ENCODE measurements at places on chromosomes 16 and 17.

GRCh38 chr17:46043606-46044005, 44.6 kb downstream of the STH start:
- DNase-seq = no peak

DNA sequence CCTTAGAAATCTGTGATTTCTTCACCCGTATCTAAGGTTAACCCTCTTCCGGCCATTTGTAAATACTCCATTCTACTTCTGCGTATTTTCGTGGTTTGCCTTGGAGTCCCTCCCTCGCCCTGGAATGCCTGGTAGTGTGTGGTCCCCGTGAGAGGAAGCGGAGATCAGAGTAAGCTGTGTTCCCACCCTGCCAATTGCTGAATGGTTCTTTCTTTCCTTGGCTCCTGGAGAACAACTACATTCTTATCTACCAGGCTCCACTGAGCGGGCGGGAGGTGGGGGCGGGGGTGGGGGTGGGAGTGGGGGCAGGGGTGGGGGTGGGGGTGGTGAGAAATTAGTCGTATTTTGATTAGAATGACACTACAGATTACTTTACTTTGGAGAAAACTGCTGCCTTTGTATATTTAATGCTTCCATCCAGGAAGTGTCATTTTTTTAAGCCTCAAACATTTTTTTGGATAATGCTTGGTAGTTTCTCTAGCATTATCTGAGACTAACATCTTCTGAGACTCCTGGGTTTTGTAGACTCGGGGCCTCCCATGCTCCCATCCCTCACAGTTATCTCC, 20.9 kb upstream of the FASN start:
- DNase-seq = no peak

DNA sequence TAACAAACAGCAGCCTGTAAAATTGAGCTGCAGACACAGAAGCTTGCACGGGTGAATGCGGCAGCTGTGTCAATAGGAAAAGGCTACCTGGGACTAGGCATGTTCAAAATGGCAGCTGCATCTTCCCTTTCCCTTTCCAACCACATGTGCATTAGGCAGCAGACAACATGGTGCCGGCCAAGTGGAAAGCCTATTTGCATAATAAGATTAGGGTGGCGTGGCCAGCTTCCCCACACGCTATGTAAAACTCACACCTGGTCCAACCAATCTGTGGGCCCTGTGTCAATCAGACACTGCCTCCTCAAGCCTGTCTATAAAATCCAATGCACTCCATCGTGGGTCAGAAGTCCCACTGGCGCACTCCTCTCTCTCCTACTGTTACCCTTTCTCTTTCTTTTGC, 61.0 kb upstream of the RBBP6 start:
- DNase-seq = no peak

- no peak for DNase-seq
These were observed 2.0 kb downstream of the RBBP6 start for GRCh38 chr16:24541233-24541933.

DNA sequence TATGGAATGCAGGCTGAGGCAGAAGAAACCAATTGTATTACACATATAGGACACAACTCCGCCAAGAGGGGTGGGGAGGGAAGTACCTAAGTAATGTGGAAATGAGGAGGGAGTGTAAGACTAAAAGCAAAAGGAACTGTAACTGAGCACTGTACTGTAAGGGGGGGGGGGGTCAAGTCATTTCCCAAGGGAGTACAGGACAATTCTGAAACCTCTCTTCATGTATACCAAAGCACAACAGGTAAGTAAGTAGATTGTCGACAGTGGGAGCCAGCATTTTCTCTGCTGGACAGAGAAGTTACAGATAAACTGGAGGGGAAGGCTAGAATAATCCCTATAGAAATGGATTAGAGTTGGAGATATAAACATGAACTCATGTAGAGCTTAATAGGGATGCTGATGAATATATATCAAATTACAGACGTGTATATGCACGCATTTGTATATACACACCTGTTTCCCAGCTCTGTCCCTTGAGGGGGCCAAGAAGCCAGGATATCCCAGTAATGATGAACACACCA, 6.4 kb downstream of the USP22 start:
- DNase-seq = no peak

DNA sequence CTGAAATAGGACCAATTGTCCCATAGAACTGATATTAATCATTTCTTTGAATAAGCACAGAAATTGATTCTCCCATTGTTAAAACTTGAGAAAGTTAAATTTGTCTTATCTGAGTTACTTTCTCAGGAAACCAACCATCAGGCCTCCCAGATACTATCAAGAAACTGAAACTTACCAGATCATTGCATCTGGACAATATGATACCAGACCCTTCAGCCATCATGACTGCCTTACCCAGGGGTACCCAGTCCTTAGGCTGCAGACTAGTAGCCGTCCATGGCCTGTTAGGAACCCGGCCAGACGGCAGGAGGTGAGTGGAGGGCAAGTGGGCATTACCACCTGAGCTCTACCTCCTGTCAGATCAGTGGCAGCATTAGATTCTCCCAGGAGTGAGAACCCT, 7.8 kb downstream of the STXBP4 start:
- no peak for DNase-seq

DNA sequence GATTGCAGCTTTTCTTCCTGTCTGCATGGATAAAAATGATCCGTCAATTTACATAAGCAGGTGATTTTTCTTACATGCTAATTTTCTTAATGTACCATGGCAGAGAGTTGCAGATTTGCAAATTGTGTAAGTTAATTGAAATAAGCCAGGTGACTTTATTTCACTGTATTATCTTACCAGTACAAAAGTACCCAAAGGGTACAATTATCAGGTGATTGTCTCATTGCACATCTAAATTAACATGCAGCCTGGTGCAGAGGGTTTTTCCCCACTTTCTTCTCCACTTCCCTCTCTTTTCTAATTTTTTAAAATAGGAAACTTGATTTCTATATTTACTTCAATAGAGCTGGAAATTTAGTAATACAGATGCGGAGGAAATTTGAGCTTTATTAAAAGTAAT, 11.2 kb downstream of the NLK start:
- no peak for DNase-seq

- DNase-seq = no peak
These were observed 947 bp downstream of the SLC7A6OS start for GRCh38 chr16:68309799-68310198.

- no peak for DNase-seq
These were observed 5.9 kb upstream of the HOXB13 start for GRCh38 chr17:48734333-48735061.

DNA sequence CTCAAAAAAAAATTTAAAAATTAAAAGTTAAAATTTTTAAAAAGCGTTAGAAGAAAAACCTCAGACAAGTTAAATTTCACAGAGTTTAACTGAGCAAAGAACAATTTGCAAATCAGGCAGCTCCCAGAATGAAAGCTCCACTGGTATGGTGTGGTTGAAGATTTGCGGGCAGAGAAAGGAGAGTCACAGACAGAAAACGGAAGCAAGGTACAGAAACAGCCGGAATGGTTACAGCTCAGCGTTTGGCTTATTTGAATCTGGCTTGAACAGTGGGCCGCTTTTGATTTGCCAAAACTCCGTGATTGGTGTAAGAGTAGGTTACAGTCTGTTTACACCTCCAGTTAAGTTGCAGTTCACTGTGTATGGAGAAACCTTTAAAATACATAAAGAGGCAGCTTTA, 297.1 kb downstream of the HS3ST4 start:
- DNase-seq = no peak

DNA sequence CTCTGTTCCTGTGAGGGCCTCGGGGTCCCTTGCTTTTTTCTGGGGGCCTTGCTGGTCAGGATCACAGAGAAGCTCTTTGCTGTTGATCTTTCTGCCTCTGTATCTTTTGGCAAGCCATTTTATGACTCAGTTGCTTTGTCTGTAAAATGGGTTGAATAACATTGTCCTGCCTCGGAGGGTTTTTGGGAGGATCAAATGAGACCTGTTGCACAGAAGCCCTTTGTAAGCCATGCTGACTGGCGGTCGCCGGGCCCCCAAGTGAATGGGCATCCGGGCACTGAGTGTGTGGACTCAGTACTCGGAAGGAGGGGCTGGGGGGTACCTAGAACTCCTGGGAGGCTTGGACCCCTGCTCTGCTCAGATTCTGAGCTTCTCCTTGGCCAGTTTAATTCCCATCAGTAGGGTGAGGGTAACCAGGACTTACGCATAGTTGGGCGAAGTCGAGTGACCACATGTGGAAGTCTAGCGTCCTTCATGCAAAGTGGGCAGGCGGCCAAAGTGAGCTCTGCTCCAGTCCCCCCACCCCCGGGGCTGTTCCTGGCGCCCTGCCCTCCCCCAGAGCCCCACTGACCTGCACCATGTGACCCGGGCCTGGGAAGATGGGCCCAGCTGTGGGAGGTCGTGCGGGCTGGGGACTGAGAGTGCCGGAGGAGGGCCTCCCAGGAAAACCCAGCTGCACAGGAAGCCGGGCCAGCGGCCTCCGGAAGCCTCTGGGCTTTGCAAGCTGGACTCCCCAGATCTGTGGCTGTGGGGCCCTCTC, 284.0 kb downstream of the SEC14L1 start:
- peak; percentile 96 for DNase-seq

DNA sequence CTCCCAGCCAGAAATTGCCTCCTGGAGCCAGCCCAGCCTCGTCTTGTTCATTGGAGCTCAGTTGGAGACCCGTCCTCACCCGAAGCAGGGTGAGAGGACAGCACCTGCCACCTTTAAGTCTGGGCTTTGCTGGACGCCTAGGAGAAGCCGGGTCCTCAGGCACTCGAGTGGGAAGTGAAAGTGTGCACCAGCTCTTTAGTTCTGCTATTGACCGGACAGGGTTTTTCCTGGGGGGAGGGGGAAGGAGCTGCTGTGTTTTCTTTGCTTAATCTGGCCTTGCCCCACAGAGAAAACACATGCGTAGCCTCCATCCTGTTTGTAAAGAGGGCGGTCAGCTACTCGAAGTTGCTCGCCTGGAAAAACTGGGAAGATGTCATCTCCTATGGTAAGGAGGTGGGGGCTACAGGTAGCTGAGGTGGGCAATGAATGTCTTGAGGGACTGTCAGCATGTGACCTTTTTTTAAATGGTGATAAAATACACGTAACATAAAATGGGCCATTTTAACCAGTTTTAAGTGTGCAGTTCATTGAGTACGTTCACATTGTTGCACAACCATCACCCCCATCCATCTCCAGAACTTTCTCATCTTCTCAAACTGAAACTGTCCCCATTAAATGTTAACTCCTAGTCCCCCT, 34.4 kb downstream of the CMIP start:
- DNase-seq = no peak

DNA sequence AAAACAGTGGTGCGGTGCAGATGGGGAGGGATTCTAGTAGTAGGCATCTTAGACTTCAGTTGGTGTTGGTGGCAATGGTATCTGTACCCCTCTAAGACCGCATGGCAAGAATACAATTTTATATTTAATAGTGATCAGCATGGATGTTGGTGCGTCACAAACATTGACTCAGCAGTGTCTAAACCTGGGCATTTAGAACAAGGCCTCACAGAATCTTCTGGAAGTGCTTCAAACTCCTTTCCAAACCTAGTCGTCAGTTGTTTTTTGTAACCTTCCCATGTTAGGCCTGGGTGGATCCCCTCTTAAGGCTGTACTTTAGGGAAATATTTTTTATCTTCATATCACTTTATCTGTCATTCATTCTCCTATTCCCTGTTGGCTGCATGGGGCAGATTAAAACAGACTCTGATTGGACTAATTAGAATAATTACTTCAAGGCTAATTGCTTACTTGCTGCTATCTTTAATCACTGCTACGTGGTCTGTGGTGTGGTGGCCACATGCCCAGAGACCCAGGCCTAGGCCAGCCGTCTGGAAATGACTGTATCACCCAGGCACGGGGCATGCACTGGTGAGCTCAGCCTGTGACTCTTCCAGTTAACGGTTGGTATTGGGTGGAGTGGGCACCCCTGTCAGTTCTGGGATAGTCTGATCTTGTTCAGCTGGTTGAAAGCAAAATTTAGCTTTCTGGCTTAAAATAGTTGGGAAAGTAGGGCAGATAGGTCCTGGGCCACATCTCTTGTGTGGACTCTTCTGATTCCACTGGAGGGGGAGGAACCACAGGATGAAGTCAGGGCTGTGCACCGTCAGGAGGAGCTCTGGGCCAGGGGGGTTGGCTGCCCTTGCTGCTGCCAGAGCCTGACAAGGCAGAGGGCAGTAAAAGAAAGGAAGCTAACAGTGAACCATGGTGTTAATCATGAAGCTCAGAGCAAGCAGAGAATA, 4.5 kb downstream of the ALKBH5 start:
- DNase-seq = no peak

GRCh38 chr16:4089251-4089810, 26.9 kb downstream of the ADCY9 start:
- no peak for DNase-seq

DNA sequence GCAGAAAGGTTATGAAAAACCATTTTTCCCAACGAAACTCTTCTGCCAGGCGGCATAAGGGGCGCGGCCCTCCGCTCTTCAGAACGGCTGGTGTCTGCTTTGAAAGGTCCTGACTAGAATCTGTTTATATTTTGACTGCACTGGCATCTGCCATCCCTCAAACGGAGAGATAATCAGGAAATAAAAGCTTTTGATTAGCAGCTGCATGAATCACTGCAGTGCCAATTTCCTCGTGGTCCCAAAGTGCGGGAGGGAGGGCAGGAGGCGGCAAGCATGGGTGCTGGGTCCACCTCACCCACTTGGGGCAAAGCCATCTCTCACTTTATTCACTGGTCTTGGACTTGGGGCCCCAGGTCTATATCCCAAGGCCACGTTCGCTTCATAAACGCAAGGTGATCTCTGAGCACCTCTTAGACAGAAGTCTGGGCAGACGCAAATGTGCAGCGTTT, 49.7 kb downstream of the TBC1D16 start:
- DNase-seq = no peak

DNA sequence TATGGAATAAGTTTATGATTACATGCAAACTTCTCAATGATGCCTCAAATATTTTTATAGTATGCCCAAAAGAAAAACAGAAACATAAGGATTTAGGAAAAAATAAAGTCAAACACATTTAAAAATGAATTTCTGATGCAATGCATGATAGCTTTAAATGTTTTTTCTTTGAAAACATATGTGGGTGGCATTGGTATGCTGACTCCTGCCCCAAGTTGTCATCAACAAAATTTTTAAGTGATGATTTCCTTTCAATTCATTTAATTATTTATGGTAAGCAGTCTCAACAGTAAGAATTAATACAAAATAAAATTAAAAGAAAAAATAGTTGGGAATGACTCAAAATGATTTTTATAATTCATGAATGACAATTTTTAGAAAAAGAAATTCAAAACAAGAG, 104.9 kb downstream of the CEP112 start:
- DNase-seq = peak; percentile 3

Measured in skeletal muscle cell (primary cell).